ENCODE measurements at places on chromosomes 6 and 20. TPM values are rescaled to one million over a fixed set of nuclear protein-coding genes. Genes with fewer than 3 reads are reported as not detected.
A peak's percentile ranks its signal among the peaks of the same experiment; 100 is the strongest.

ZNF391 gene
- polyA plus RNA-seq, result 14.6 TPM

GRCh38 chr6:163412341-163412740 lies 2.2 kb upstream of the QKI start:
- DNase-seq, result no peak

DNA sequence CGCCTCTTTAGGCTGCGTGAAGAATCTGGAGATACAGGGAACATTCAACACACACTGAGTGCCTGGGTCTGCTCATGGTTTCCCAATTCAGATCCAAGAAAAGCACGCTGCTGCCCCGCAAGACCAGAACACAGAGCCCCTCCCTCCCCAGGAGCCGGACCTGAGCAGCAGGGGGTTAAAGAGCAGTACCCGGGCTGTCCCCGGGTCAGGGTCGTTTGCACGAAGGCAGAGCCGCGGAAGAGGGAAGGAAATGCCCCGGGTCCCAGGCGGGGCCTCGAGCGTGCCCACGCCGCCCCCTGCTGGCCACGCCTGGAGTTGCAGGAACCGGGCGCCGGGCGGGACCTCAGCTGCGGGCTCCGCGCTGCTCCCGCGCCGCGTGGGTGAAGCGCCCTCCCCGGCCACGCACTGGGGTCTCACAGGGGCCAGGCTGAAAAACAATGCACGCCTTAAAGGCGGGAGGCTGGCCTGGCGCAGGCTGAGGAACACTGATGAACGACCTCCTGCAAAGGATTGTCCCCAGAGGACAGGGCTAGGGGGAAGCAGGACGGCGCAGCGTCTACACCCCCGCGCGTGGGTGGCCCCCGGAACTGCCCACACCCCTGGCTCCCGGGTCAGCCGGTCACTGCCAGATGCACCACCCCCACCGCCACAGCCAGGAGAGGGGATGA lies 48.9 kb downstream of the ANKRD60 start:
- no peak for DNase-seq

- DNase-seq, result no peak
Observed at GRCh38 chr20:43937591-43937990, 22.9 kb downstream of the TOX2 start.

DNA sequence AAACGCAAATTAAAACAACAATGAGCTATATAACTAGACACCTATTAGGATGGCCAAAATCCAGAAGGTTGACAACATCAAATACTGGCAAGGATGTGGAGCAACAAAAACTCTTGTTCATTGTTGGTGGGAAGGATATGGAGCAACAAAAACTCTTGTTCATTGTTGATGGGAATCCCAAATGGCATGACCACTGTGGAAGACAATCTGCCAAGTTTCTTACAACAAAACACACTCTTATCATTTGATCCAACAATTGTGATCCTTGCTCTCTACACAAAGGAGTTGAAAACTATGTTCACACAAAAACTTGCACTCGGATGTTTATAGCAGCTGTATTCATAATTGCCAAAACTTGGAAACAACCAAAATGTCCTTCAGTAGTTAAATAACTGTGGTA lies 61.8 kb upstream of the LAMA2 start:
- DNase-seq, result no peak

GRCh38 chr20:8357703-8358102 lies 225.6 kb downstream of the PLCB1 start:
- DNase-seq, result no peak

GRCh38 chr20:59596690-59597089 lies 7.7 kb upstream of the PHACTR3 start:
- DNase-seq, result no peak

- no peak for DNase-seq
Observed at GRCh38 chr6:39050453-39051112, 2.0 kb downstream of the GLP1R start.

ANKS1A gene
- polyA plus RNA-seq, result 47.3 TPM

DNA sequence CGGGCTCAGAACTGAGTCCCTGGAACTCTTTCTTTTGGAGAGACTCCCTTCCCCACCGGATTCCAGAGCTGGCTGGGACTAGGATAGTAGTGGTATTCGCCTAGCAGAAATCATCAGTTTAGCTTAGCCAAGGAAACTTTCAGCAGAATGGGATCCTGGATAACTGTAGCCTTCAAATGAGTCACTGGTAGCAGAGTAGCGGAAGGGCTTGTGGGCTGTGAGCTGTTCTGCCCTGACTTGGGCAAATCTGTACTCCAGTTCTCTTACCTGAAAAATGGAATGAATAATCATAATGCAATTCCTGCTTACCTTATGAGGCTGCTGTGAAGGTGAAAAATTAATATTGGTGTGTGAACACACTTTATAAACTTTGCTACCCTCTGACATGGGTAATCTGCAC lies 244.3 kb upstream of the CHD6 start:
- DNase-seq, result no peak

DNA sequence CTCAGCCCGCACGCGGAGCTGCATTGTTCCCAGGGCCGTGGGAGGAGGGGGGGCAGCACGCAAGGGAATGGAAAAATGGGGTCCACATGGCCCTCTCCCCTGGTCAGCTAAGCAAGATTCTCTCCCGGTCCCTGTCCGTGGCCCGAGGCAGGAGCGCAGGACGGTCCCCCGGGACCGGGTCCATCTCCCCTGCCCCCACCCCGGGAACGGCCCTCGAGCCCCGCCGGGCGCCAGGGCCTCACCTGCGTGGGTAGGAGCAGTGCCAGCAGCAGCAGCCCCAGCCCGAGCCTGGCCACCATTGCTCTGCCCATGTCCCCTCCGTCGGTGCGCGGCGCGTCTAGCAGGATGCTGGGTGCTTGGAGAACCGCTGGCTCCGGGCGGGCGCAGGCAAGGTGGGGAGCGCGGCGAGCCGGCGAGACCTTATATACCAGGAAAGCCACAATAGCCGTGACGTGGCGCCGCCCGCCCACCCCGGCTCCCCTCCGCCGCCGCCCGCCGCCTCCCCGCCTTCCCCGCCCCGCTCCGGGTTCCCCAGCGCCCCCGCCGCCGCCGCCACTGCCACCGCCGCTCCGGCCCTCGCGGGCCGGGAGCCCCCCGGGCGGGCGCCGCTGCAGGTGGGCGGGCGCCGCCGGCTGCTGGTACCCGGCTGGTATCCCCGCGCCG lies at the start of gene CD24:
Gene CD24 (minus strand): TSS at position 394 of the 663 bp plus-strand sequence. CDS start 83 bp downstream, at position 311.
- DNase-seq, result peak; percentile 71

DNA sequence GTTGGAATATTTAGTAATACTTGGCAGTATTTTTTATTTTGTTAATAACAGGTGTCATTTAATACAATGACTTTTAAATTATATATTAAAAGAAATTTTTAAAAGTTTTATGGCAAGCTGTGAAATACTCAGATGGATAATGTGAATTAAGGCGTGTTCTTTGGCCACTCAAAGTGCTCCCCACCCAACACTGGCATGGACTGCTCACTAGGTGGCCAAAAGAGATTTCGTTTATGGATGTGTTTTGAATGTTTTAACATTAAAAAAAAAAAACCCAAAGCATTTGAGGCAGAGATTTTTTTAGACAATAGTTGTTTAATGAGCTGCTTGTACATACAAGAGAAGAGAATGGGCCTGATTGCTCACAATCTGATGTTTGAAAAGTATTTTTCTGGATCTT lies 86.5 kb downstream of the QKI start:
- DNase-seq, result no peak

- DNase-seq, result peak; percentile 53
Observed at GRCh38 chr6:112911959-112912358, 564.8 kb downstream of the RFPL4B start.

RALGAPA2 gene
- 22.7 TPM for polyA plus RNA-seq

CST8 gene
- polyA plus RNA-seq, result not detected
